ENCODE measurements at places on chromosomes 1 and 21. TPM values are rescaled to one million over a fixed set of nuclear protein-coding genes. Genes with fewer than 3 reads are reported as not detected.

The C1QA gene
- not detected for total RNA-seq

The TFF1 gene
- not detected for total RNA-seq

The HES2 gene
- total RNA-seq, result not detected

The ZNF697 gene
- 13.2 TPM for total RNA-seq

The OR2G2 gene
- total RNA-seq, result not detected

The ARTN gene
- total RNA-seq, result not detected

The LAMC1 gene
- total RNA-seq, result 541 TPM

The IGSF5 gene
- not detected for total RNA-seq

The TCHH gene
- total RNA-seq, result under 0.01 TPM

The TTC22 gene
- not detected for total RNA-seq

The TFAP2E gene
- 0.32 TPM for total RNA-seq

The KCNQ4 gene
- total RNA-seq, result under 0.01 TPM

The TRNP1 gene
- 13.2 TPM for total RNA-seq

The DTL gene
- 13.2 TPM for total RNA-seq

The OLIG2 gene
- not detected for total RNA-seq

The ACTL8 gene
- total RNA-seq, result not detected

The PROK1 gene
- total RNA-seq, result not detected

The SYT14 gene
- 3.9 TPM for total RNA-seq

The CYP2J2 gene
- not detected for total RNA-seq

The HLCS gene
- total RNA-seq, result 44.0 TPM

The LCE1F gene
- not detected for total RNA-seq

The AJAP1 gene
- total RNA-seq, result under 0.01 TPM

The CELA3B gene
- not detected for total RNA-seq

The ARHGAP29 gene
- 50.3 TPM for total RNA-seq

The CLEC20A gene
- total RNA-seq, result not detected

The CD1B gene
- not detected for total RNA-seq

The CRP gene
- total RNA-seq, result not detected

The DFFA gene
- 28.7 TPM for total RNA-seq

The GRIK1 gene
- total RNA-seq, result under 0.01 TPM

The YARS1 gene
- total RNA-seq, result 137 TPM

The GUCA2B gene
- not detected for total RNA-seq

The KCNA2 gene
- total RNA-seq, result under 0.01 TPM

The SLC66A1 gene
- 18.6 TPM for total RNA-seq

The SRSF4 gene
- 33.5 TPM for total RNA-seq
